Kidney epithelial cell (primary cell): ENCODE measurements at places on chromosomes 7 and 10.

DNA sequence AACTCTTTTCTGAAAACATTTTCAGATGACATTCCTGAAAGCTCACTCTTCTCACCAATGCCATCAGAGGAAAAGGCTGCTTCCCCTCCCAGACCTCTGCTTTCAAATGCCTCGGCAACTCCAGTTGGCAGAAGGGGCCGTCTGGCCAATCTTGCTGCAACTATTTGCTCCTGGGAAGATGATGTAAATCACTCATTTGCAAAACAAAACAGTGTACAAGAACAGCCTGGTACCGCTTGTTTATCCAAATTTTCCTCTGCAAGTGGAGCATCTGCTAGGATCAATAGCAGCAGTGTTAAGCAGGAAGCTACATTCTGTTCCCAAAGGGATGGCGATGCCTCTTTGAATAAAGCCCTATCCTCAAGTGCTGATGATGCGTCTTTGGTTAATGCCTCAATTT lies 16.5 kb downstream of the ANLN start:
- no peak for DNase-seq

- DNase-seq, result no peak
Observed at GRCh38 chr7:29808075-29808801, 1.9 kb downstream of the WIPF3 start.

DNA sequence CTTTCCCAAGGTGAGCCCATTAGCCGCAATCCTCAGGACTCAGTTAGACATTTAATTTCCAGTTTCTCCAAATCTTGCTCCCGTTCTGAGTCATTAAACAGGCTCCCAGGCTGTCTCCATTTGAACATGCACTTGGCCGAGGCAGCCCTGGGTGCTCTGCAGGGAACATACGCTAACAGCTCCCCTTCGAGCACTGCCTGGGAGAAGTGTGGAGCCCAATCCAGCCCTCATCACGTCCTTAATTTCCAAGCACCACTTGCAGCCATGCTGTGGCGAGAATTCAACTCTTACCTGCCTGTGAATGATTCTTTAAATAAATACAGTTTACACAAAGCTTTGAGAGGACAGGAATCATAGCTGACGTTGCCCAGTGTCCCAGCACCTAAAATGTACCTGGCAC lies 218.2 kb downstream of the CCSER2 start:
- no peak for DNase-seq

- no peak for DNase-seq
Observed at GRCh38 chr7:20301311-20301939, 29.3 kb upstream of the ITGB8 start.

- no peak for DNase-seq
Observed at GRCh38 chr10:71740069-71740653, 20.6 kb upstream of the C10orf105 start.
